ENCODE measurements at places on chromosomes 12 and 14. TPM values are rescaled to one million over a fixed set of nuclear protein-coding genes. Genes with fewer than 3 reads are reported as not detected.

BRMS1L gene
- 2.3 TPM for total RNA-seq

RNASE4 gene
- total RNA-seq, result 29.1 TPM

ATG2B gene
- total RNA-seq, result 22.0 TPM

OR2AP1 gene
- total RNA-seq, result not detected

SLC6A13 gene
- 0.14 TPM for total RNA-seq

MMP14 gene
- total RNA-seq, result 348 TPM

TMEM63C gene
- 0.71 TPM for total RNA-seq

MARCHF9 gene
- total RNA-seq, result 3.1 TPM

SLC25A21 gene
- 0.57 TPM for total RNA-seq

SLC6A15 gene
- 17.6 TPM for total RNA-seq

GOLGA5 gene
- total RNA-seq, result 50.3 TPM

ADIPOR2 gene
- 25.6 TPM for total RNA-seq

KRT81 gene
- 0.28 TPM for total RNA-seq

TMEM263 gene
- total RNA-seq, result 105 TPM

PYGL gene
- 78.5 TPM for total RNA-seq

ERP27 gene
- total RNA-seq, result not detected

FOXM1 gene
- 1.8 TPM for total RNA-seq

GPR68 gene
- 13.3 TPM for total RNA-seq

TEX22 gene
- total RNA-seq, result 0.37 TPM

ISCU gene
- 189 TPM for total RNA-seq

DPF3 gene
- total RNA-seq, result 2.4 TPM

GLT1D1 gene
- total RNA-seq, result not detected

AMDHD1 gene
- total RNA-seq, result 0.14 TPM
